ENCODE measurements at places on chromosomes 4 and X. TPM values are rescaled to one million over a fixed set of nuclear protein-coding genes. Genes with fewer than 3 reads are reported as not detected.

The SPANXC gene
- not detected for total RNA-seq

The NAP1L5 gene
- 1.2 TPM for total RNA-seq

The CCKAR gene
- not detected for total RNA-seq

The ETDA gene
- not detected for total RNA-seq

- no peak for DNase-seq
Observed at GRCh38 chr4:122783301-122784215, 43.1 kb upstream of the FGF2 start.

DNA sequence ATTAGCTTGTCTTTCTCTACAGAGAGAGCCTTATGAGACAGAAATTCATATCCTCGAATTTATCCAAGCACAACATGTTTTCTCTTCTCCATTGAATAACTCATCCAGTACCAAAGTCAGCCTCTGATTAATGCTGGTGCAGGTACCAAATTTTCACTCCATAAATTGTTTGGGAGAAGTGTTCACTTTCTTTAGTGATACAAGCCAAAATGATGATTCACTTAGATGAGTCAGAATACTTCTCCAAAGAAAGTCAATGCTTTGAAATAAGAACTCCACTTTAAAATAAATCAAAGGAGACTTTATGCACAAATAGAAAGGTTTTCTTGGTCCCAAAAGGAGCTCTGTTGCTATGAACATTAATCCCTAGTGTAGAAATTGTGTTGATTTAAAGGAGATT is 60.2 kb downstream of the MAOB start:
- DNase-seq = no peak

DNA sequence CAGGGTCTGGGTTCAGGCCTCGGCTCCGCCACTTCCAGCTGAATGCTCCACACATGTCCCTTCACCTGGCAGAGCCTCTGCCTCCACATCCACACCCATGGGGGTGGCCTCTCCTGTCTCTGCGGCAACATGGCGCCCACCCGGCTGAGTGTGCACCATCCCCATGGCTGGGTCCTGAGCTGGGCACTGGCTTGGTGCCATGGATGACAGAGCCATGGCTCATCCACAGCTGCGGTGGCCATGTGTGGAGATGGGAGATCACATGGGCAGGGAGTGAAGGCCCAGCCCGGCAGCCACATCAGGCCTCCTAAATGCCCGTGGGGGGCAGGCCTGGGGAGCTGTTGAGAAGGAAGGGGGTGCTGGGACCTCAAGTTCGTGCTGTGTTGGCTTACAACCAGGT is 213.7 kb downstream of the AFAP1 start:
- DNase-seq = no peak

Measured in left colon (tissue), 2 donors.